ENCODE measurements at places on chromosomes 5 and 9. TPM values are rescaled to one million over a fixed set of nuclear protein-coding genes. Genes with fewer than 3 reads are reported as not detected.

MYORG gene
- total RNA-seq = 9.1 TPM

SLC36A3 gene
- total RNA-seq = not detected

GPR151 gene
- not detected for total RNA-seq

ZDHHC11B gene
- not detected for total RNA-seq

FRMD3 gene
- total RNA-seq = 0.74 TPM

TAS2R1 gene
- total RNA-seq = not detected

SNCB gene
- not detected for total RNA-seq

HAUS6 gene
- 30.8 TPM for total RNA-seq

NFX1 gene
- 39.8 TPM for total RNA-seq

FOXD4L3 gene
- 0.29 TPM for total RNA-seq

NFIL3 gene
- total RNA-seq = 39.5 TPM

FCN1 gene
- not detected for total RNA-seq

MARCHF11 gene
- total RNA-seq = not detected

C5orf24 gene
- 25.8 TPM for total RNA-seq

PCDHB9 gene
- total RNA-seq = not detected

SPATA31E1 gene
- total RNA-seq = not detected
